Activated CD4-positive, alpha-beta T cell treated with anti-CD3 and anti-CD28 coated beads, Interleukin-2, amount 50 U/mL, for 1 hour (primary cell): ENCODE measurements at places on chromosomes 7 and 10.

GRCh38 chr10:11723359-11723758, 18.8 kb upstream of the ECHDC3 start:
- DNase-seq: no peak

- no peak for DNase-seq
Measured at GRCh38 chr10:77350711-77351119, 286.9 kb downstream of the KCNMA1 start.

DNA sequence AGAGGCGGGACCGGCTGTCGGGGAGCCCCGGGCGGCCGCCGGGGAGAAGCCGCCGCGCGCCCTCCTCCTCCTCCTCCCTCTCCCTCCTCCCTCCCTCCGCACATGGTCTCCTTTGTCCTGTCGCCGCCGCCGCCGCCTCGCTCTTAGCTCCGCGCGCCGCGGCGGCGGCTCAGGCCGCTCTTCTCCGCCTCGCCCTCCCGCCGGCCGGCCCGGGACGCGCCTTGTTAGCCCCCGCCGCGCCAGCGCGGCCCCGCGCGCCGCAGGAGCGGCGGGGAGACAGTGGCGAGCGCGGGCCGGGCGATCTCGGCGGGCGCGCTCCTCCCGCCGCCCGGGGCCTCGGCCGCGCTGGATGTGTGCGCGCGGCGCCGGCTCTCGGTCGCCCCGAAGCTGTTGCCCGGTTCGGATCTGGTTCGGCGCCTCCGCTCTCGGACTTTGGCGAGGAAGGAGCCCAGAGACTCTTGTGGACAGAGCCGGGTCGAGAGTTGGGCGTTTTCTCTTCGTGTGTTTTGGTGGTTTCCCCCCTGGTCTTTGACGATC, 437.4 kb upstream of the GALNT17 start:
- DNase-seq: no peak

GRCh38 chr7:102012941-102013461, 195.6 kb downstream of the CUX1 start:
- DNase-seq: no peak

DNA sequence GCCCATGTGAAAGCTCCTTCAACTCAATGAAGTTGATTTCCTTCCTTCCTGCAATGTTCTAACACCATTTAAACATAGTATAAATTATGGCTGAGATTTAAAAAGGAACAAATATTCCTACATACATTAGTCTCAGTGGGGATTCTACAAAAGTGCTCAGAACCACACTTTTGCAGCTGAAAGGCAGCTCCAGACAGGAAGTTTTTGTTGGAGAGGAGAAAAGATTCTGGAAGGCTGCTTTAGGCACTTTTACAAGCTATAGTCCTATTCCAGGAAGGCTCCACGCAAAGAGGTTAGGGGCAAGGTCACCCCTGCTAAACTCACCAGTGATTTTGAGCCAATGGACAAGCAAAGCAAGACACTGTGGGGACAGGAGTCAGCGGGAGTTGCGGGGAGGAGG, 179.2 kb upstream of the CDCA7L start:
- no peak for DNase-seq

GRCh38 chr7:90453931-90454330, 15.5 kb upstream of the PTTG1IP2 start:
- DNase-seq: no peak
